ENCODE measurements at places on chromosomes 5 and 9.

DNA sequence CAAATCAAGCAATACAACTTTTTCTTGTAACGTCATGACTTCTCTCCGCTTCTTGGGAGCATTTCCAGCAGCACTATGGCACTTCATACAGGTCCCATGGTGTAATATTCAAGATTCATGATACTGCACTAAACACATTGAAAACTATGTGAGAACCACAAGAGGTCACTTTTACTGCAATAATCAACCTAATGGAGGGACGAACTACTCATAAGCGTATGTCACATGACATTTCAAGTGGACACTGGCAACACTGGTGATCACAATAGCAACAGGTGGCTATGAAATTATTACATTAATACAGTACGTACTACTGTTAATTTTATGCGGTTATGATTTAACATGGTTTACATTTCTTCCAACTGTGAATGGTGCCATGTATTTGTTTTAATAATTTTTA lies 78.6 kb upstream of the TBC1D9B start:
- DNase-seq, result no peak

GRCh38 chr9:28318515-28318914 lies 745.2 kb upstream of the C9orf72 start:
- DNase-seq, result no peak

DNA sequence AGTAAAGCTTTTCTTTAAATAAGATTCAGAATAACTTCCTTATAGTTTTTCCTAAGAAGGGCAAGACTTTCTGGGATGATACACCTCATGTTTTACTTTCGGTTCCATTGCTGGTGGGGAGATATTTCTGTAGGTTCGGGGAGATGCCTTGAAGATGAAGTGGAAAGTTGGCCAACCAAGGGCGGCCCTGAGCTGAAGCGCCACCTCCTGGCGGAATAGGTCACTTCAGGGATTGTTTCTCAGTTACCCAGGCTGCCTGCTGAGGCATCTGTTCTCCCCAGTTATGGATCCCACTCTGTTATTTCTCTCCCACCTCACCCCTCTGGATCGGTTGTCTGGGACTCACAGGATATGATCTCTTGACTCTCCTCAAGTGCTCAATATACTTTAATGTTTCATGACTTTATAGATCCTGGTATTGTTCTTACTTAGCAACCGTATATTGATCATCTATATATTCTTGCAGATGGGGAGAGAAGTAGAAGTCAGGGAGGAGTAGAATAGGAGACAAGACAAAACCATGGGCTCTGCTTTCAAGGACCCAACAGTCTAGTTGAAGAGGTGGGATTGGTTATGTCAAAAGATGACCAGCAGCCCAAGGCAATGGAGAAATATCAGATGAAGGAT lies 23.4 kb downstream of the MEGF10 start:
- DNase-seq, result peak; percentile 39

DNA sequence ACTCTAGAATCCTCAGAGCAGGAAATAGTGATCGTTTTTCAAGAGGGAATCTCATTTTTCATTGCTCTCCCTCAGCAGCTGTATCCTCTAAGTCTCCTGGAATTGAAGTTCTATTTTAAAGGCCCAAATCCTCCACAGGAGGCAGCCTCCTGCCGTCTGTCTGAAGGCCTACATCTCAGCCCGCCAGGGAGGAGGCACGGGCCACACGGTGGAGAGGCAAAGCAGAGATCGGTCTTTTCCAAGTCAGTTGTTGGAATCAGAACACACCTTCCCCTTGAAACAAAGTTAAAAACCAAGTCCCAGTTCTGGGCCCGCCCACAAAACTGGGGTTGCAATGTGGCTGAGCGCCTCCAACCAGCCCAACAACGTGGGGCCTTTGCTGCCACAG lies 68.7 kb downstream of the RAPGEF1 start:
- no peak for DNase-seq

- DNase-seq, result no peak
Observed at GRCh38 chr9:3804103-3804502, 278.3 kb upstream of the RFX3 start.

- DNase-seq, result no peak
Observed at GRCh38 chr9:101738566-101739183, at the start of gene GRIN3A. GRIN3A (minus strand) TSS chr9:101738647; CDS start chr9:101737979, 668 bp downstream.

GRCh38 chr5:157459715-157460599 lies at the start of gene NIPAL4:
NIPAL4 (plus strand) TSS chr5:157460213; CDS start chr5:157460321, 108 bp downstream.
- no peak for DNase-seq

GRCh38 chr9:90698871-90699440 lies 56.3 kb upstream of the DIRAS2 start:
- DNase-seq, result no peak

- DNase-seq, result no peak
Observed at GRCh38 chr5:20619591-20619990, 631.6 kb upstream of the CDH18 start.

GRCh38 chr9:136613824-136614371 lies 48.8 kb upstream of the EGFL7 start:
- DNase-seq, result no peak

DNA sequence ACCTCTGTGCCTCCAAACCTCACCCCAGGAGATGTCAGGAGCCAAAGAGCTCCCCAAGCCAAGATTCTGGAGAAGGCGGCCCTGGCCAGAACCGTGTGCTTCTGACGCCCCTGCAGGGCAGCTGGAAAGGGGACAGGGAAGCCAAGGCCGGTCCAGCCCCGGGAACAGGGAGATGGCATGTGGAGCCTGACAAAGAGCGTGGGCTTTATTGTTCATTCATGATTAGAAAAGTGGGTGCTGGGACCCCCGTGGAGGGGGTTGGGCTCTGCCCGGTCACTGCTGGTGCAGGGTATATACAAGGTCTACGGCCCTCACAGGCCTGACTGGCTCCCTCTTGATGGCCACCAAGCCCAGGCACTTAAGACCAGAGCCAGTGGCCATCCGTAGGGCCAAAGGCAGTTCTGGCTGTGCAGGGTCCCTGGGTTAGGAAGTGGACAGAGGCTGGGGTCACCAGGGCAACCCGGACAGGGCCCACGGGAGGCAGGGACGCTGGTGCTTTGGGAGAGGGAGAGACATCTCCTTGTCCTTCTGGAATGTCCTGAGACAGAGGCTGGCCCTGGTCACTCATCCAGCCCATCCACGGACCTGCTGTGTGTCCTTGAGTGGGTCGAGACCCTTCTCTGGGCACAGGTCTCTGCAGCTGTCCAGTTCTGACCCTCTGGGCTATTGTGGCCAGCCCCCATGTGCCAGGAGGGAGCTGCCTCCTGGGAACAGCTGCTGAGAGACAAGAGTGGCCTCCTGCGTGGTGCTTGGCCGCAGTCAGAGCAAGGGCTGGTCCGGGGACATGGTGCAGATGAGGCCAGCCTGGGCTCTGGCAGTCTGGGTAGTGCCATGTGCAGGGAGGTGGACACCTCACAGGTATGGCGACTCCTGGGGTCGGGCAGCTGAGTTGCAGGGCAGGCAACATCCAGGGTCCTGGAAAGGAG lies 12.5 kb downstream of the NINJ1 start:
- no peak for DNase-seq
